ENCODE measurements at places on chromosomes 7 and 10.

DNA sequence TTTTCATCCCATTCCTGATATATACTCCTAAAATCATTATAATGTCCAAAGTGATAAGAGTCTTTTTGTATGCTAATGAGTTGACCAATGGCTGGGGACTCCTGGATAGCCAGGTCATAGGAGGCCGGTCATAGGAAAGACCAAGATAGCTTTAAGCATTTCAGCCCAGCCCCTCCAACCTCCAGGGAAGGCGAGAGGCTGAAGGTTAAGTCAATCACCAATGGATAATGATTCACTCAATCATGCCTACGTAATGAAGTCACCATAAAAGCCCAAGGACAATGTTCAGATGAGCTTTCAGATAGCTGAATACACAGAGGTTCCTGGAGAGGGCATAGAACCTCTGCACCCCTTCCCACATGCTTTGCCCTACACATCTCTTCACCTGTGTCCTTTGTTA, 75.7 kb downstream of the VWDE start:
- no peak for DNase-seq

DNA sequence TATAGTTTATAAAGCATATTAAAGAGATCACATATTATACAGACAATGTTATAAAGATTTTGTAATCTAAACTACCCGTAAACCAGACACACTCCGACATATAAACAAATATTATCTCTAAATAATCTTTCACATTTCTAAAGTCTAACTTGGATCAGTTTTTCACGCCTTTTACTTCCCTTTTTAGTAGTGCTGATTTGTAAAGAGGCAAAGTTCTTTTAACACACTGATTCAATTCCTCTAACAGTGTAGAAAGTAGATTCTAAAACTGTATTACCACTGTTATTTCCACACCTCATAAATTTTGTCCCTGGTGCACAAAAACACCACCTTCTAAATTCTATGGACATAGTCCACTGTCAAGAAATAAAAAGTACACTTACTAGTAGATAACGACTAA, 230.9 kb downstream of the DOCK4 start:
- no peak for DNase-seq

DNA sequence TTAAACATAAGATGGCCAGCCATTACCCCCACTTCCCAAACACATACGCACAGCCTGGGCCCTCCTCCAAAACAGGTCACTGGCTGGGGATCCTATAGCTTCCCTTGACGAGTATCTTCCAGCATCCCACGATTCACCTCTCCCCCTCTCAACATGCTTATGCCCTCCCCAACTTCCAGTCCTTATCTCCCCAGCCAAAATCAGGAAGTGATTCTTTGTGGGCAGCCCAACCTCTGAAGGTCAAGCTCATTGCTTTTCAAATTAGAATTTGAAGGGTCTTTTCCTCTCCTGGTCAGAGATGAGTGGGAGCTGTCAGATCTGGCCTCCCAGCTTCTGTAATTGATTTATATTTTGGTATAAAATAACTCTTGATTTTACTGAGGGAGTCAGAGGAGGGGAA, 133.6 kb downstream of the ATXN7L1 start:
- DNase-seq, result no peak

- no peak for DNase-seq
Measured at GRCh38 chr7:18740579-18740988, 245.0 kb downstream of the HDAC9 start.

- DNase-seq, result no peak
Measured at GRCh38 chr10:61271127-61271780, 181.9 kb downstream of the TMEM26 start.

DNA sequence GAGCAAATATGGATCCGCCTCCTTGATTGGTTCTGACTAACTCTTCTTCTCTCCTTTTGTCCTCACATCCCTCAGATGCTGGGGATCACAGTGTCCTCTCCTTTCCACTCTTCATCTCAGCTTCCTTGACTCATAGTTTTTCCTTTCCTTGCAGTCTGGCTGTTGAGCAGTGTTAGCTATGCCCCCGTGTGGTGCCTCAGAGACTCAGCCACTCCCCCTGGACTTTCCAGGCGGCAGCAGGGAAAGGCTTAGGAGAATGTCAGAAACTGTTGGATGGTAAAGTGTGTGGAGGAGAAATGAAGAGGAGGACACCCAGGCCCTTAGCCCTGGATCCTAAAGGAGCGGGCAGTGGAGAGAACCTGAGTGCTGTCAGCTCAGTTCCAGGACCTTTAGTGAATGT, 267.5 kb downstream of the CELF2 start:
- no peak for DNase-seq

DNA sequence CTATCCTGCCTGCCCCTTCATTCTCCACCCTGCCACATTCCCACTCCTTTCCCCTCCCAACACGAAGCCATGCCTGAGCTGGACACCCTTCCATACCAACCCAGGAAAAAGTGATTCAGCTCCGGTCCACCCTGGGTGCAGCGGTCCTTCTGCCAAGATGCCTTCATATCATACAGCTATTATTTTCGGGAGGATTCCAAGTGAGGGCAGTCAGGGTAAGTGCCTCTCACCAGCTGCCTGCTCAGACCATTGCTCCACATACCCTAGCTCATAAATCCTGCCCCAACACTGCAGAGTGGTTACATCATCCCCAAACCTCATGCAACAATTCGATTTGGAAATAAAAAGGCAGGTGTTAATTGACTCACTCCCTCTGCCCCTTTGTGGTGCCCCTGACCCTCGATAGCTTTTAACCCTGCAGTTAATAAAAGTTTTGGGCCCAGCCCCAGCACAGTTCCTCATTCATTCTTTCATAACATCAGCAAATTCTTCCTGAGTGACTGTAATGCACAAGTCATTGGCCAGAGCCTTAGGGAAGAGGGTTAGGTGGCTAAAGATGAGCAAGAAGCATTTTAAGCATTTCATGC, 42.6 kb downstream of the ZNF503 start:
- no peak for DNase-seq

DNA sequence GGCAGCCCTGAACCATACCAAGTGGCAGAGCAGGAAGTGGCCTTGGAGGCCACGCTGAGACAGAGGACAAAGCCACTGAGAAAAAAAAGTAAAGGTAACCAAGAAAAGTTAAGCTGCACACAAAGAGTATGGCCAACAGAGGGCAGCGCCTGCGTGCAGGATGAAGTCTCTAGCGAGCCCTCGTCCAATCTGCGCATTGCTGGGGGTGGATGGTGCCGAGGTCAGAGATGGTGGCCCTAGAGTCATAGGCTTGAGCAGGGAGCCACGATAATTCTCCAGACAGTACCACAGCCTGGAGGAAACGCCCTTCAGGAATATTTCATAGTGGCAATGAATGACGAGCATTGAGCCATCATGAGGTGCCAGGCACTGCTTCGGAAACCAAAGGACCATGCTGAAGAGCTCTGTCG, 9.7 kb downstream of the ATP6V0E2 start:
- peak; percentile 62 for DNase-seq

DNA sequence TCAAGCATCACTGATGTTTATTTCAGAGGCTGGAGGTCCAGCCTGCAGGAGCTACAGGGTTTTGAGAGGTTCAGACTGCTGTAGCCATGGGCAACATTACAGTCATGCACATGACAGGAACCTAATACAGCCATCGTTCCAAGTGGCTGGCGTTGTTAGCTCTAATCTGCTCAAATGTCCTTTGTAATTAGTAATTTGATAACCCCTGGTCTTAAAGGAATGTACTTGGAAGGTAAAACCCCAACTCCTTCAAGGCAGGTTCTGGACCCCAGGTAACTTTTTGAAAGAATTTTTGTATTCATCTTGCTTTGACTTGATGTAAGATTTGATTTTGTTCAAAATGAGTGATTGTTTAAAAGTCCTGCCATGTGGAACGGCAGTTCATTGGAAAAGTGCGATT, 34.7 kb upstream of the FOXI2 start:
- DNase-seq, result no peak

DNA sequence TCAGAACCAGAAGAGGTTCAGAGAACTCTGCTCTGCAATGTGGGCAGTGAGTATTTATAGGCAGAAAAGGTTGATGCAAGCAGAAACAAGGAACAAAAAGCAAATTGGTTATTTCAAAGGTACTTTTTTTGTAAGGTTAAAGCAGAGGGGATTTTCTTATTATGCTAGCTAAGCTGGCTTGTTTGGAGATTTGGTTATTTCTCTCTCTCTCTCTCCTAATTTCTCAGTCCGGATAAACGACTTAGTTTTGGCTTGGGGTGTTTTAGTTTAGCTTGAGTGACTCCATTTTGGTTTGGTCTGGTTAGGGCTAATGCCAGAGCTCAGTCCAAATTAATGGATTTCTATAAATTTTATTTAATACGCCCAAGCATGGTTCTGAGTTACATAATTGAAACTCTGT, 566.8 kb downstream of the SH2D4B start:
- DNase-seq, result no peak

DNA sequence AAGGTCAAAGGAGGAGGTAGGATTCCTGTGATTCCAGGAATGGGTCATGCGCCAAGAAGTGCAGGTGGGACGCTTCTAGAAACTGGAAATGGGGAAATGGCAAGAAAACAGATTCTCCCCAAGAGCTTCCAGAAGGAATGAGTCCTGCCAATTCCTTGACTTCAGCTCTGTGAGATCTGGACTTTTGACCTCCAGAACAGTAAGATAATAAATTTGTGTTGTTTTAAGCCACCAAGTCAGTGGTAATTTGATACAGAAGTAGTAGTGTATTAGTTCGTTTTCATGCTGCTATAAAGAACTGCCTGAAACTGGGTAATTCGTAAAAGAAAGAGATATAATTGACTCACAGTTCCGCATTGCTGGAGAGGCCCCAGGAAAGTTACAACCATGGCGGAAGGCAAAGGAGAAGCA, 178.6 kb upstream of the GALNT17 start:
- DNase-seq, result no peak

DNA sequence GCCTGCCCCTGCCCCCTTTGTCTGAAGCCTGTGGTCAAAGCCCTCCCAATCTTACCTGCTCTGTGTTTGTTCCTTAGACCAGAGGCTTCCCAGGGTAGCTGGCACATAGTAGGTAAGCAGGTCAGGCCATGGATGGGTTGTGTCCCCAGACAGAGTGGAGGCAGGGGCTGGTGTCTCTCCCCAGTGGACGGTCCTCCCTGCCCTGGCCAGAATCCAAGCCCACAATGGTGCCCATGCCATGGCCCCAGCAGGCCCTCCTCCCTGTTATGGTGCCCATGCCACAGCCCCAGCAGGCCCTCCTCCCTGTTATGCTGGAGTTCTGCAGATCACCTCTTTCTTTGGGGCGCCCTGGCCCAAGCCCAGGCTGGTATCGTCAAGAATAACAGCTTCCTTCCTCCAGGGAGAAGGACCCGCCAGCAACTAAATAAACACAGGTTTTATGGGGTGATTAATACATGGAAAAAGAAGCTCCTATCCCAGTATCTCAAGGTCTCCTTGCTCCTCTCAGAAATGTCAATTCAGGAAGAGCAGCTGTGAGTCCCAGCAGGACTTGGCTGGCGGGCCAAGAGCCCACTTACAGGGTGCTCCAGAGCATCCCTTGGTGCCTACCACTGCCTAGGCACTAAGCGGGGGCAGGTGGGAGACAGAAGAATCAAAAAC, 82.0 kb downstream of the NEURL1 start:
- DNase-seq, result no peak

DNA sequence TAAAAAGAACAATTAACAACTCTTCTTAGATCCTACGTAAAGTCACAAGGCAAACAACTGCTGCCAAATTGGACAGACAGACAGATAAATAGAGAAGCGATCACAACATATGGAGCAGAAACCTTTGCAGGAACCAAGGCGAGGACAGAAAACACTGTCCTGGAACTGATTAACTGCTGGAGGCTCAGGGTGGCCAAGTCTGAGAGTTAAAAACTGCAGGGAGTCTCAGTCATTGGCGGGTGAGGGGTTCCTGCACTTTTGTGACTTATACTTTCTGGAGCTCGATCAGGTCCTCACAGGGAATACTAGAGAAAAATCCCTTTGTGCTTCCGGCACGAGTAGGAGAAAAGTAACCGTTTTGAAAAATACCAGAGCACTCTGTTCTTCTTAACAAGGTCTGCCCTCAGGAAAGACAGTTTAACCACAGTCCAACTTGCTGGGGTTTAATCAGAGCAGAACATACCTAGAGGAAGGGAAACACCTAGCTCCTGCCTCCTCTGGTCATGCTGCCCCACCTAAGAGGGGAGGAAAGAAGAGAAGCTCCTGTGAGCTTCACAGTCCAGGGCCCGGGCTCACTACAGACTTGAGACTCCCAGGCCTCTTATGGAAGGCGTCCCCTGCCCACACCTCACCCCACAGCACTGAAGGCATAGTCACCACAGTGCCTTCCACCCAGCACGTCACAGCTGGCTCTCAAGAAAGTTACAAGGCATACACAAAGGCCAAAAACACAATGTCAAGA, 74.9 kb downstream of the LARP4B start:
- no peak for DNase-seq

DNA sequence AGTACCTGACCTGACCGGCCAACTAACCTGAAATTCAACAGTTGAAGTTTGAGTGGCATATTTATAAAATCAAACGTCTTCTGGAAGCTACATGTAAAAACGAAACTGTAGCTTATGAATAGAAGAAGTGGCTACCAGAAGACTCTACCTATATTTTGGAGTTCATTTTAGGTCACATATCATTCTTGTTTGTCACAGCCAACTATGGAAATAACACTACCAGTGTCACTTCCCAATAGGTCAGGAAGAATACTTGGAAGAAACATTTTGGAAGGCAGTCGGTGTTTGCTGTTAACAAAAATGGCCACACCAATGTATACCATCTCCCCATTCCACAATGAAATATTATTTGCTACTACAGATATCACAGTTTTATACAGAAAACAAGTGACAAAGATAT, 12.6 kb downstream of the TWIST1 start:
- no peak for DNase-seq

DNA sequence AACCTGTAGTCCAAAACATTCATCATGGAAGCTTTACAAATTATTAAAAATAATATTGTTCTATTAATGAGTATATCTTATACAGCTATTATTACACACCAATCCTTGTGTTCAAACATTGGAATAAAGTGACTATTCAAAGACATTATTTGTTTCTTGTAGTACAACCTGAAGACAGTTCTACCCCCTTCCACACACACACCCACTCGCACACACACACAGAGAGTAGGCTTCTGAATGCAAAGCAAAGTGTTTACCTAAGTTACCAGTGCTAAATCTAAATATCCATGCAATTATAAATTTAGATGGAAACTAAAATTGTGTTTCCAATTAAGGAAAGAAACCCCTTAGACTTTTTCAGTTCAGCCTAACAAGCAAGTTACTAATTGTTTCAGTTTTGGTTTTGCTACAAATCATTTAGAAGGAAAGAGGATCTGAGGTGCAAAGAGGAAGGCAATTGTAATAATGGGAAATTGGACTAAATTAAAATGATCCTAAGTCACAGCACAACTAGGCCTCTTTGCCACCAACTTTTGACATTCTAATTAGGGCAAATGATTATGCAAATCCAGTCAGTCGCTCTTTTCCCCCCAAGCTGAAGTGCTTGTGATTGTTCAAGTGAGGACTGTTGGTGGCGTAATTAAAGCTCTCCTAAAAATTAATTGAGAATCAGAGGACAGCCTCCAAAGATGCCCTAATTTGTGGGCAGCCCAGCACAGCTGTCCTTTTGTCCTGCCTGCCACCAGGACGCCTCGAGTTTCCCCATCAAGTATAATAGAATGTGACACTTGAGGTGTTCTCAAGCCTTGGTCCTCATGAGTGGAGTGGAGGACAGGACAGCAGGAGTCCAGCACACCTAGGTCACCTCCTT, 19.9 kb upstream of the ATOH7 start:
- no peak for DNase-seq

- DNase-seq, result no peak
Measured at GRCh38 chr7:68613897-68614296, 984.4 kb upstream of the AUTS2 start.

- DNase-seq, result no peak
Measured at GRCh38 chr10:24917493-24917892, 34.9 kb downstream of the PRTFDC1 start.

- no peak for DNase-seq
Measured at GRCh38 chr7:42924223-42924838, 7.6 kb downstream of the PSMA2 start.
